ENCODE measurements at places on chromosomes 3 and 15. TPM values are rescaled to one million over a fixed set of nuclear protein-coding genes. Genes with fewer than 3 reads are reported as not detected.

The CGNL1 gene
- total RNA-seq, result 31.2 TPM

The KNG1 gene
- total RNA-seq, result not detected

The CLRN1 gene
- total RNA-seq, result not detected

The MINAR1 gene
- 0.58 TPM for total RNA-seq

The EOMES gene
- total RNA-seq, result 0.94 TPM

The TRAT1 gene
- total RNA-seq, result 0.55 TPM

The PAK6 gene
- 9.0 TPM for total RNA-seq

The CHL1 gene
- total RNA-seq, result 3.8 TPM

The NCK1 gene
- 51.7 TPM for total RNA-seq

All from left lung (tissue), 14 donors.